Small intestine (tissue), 16 donors: ENCODE measurements at places on chromosomes 3 and 15.

- no peak for DNase-seq
Measured at GRCh38 chr3:155411500-155412223, 118.2 kb upstream of the STRIT1 start.

DNA sequence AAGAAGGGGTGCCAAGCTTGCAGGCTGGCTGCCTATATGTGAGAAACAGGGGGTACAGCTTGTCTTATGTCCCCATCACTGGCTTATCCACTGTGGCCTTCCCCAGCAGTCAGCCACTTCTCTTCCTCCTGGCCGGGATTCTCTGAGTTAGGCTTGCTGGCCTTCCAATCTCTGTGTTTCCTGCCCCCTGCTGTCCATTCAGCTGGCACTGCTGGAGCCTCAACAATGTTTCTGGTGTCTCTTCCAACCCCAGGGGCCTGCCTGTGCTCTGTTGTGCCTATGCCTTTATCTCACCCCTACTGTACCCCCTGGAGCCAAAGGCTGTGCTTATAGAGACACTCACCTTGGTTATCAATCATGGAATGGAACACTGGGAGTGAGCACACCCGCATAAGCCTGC is 36.5 kb downstream of the ANAPC13 start:
- DNase-seq = peak; percentile 49

- DNase-seq = no peak
Measured at GRCh38 chr15:98957655-98958054, 49.9 kb downstream of the PGPEP1L start.

DNA sequence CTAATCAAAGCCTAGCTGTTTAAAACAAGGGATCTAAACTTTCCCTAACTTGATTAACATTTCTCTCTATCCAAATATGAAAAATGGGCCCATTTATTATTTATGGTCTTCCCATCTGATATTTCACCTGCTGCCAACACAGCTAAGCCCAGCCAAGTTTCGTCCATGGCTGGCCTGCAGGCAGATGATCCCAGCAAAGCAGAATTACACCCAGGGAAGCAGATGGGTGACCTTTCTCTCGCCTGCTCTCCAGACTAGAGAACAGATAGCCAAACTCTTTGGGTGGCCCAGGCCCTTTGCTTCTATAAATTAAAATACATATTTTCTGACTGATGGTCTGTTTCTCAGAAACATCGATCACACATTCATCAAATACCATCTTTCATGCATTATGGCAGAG is 1038.8 kb downstream of the AGBL1 start:
- DNase-seq = no peak

GRCh38 chr15:95416576-95416975 is 913.9 kb upstream of the NR2F2 start:
- no peak for DNase-seq

DNA sequence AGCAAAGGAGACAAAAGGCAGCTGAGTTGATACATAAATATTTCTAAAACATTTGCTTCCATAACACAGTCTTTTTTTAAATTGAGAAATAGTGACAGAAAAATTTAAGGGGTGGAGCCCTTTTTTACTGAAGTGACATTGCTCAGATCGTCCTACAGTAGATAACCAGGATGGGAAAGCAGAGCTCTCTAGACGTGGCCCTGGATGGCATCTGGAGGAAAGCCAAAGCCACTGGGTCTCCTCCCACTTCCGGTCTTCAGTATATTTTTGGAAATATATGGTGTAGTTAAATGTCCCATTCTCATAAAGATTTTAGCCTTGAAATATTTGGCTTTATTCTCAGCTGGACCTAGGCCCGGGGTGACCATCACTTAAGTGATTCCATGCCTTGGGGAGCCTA is 326.1 kb downstream of the ZNF621 start:
- DNase-seq = no peak

DNA sequence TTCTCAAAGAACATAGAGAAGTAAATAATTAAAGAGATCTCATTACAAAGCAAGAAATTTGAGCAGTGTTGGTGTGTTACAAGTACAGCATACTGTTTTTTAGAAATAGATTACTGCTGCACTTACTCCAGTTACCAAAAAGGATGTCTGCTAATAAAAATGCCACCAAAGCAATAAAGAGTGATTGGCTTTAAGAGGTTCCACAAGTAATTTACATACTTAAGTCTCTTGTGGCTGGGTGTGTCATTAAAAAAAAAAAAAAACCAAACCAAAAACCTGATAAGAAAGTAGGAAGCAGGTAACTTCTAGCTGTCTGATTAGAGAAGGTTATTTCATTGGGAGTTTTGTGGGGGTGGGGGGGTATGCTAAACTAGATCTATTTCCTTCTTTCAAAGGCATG is 15.2 kb downstream of the RAB11A start:
- DNase-seq = no peak

- DNase-seq = no peak
Measured at GRCh38 chr15:59268168-59268851, 61.7 kb downstream of the LDHAL6B start.

DNA sequence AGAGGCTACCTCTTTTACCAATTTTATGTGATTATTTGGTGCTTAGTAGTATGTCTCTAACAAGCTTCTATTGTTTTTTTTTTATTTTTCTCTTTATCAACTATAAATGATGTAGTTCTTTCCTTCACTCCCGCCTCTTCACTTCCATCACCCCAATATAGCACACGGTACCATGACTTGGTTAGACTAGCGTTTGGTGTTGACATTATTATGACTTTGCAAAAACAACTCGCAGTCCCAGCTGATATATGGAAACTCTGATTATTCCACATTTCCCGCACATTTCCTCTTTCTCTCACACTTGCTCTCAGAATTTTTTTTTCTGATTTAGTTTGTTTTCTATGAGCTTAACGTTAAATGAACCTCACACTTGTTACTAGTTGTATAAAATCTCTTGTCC is 162.2 kb downstream of the GREM1 start:
- no peak for DNase-seq

- DNase-seq = peak; percentile 58
Measured at GRCh38 chr3:51637941-51638471, 33.0 kb upstream of the TEX264 start.
